Panc1 (cell line): ENCODE measurements at places on chromosomes 12 and 14.

DNA sequence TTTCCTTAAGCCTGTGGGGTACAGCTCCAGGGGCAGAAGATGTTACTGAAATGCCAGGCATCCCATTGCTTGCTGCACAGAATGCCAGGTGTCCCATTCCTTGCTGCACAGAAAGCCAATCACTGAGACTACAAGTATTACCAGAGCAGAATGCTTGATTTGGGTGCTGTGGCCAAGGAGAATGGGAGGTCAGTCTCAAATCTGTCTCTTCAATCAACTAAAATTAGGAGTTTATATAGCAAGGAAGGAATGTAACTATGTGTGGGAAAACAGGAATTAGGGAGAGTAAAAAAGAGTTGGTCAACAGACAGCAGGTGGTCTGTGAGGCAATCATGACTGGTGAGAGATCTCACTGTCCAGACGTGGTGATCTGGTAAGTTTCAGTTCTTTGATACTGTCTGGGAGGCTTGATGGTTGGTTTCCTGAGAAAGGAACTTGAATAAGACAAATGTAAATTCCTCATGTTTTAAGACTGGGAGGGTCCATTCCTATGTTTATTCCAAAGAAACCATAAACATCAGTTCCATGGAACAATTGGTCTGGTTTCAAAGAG is 31.2 kb upstream of the VASH1 start:
- DNase-seq = no peak

GRCh38 chr14:75497191-75497590 is 25.1 kb upstream of the BATF start:
- DNase-seq = no peak

- DNase-seq = no peak
Measured at GRCh38 chr12:112599871-112600270, 181.1 kb downstream of the PTPN11 start.

GRCh38 chr14:22200977-22201605 is 387.9 kb downstream of the DAD1 start:
- DNase-seq = peak; percentile 27

DNA sequence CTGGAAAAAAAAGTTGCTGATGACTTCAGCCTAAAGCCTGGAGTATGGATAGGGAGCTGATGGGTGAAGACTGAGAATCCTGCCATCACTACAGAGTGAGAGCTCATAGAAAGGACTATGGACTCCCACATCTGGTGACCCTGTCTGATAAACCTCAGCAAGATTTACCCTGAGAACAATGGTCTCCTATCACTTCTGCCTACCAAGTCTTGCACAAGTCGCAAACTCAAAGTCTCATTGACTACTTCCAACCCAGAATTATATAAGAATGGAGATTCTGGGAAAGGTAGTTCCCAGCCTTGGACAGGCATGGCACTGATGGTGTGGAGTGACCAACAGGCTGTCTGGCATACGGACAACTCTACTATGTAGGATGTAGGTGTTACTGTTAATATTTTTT is 9.7 kb upstream of the MDM1 start:
- DNase-seq = no peak

DNA sequence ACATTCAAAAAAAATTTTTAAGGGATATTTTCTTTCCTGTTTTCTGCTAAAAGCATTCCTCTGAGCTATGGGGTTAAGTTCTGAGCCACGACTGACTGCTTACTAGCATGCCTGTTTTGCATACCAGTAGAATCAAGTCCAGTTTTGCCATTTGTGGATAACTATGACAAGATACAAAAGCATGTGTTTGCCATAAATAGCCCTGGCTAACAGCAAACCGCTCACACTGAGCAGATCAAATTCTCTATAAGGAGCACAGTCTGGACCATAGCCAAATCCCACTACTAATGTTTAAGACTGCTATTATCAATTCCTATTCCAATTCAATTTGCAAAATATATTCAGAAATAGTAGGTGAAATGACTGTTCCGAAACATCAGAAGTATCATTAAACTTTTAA is 3.2 kb downstream of the CFL2 start:
- no peak for DNase-seq

DNA sequence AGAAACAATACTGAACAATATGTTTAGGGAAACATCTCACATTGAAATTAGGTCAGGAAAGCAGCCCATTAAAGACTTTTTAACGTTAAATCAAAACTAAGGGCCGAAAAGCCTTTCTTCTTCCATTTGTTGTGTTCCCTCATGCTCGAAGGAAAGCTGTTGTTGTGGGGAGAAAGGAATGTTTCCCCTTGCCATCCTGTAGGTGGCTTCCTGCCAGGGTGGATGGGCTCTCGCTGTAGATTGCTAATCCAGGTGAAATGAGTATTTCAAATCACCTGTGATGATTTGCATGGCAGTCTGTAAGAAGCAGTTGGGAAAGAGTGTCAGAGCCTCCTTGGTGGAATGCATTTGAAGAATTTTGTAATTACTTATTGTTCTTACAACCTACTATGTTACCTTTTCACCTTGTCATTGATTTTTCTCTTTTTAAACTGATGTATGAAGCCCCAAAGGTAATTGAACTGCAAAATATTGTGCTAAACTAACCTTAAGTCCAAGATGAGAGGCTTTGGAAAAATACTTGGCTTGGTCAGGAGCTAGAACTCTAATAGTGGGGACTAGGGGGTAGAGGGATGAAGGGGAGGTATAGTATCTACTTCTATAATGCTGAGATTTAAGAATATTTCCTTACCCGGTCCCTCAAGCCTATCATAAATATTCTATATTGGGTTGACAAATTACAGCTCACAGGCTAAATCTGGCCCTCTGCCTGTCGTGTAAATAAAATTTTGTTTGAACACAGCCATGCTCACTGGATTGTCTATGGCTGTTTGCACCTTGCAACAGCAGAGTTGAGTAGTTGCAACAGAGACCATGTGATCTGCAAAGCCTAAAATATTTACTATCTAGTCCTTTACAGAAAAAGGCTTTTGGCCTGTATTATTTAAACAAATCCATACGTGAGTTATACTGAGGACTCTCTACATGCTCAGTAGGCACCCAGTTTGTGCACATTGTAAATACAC is 7.7 kb upstream of the DCP1B start:
- DNase-seq = no peak

DNA sequence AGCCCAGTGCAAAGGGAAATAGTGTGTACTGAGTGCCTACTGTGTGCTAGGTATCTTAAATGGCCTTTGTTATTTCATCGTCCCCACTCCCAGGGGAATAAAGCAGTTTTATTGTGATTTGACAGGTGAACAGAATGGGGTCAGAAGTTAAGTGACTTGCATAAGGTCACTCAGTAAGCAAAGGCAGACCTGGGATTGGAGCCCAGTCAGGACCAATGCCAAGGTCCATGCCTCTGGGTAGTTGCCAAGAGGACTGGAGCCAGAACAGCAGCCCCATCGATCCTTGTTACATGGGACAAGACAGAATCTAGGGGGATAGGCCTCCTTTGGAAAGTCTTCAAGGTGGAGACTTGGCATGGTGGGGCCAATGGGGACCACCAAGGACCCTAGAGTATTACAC is 227.4 kb upstream of the PWP1 start:
- no peak for DNase-seq

- DNase-seq = no peak
Measured at GRCh38 chr14:23349156-23349845, 3.4 kb downstream of the SLC22A17 start.

DNA sequence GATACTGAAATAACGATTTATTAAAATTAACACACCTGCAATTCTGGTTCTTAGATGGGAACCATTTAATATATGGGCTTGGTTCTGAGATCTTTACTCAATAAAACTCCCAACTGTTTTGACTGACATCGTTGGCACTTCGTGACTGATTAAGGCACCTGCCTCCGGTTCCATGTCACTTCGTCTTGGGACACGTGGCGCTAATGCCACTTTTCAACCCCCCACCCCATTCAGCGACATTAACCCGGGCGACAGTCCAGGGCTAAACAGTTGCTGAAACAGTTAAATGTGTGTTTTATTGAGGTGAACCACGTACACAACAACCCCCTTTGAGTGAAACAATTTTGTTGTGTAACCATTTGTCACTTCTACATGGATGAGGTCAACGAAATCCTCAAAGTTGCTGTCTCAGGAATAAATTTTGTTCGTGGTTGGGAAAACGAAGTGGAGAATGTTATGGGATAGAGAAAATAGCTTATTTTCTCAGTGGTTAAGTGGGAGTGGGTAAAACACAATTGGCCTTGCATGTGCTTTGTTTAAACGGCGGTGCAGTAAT is 9.9 kb upstream of the SLC38A2 start:
- no peak for DNase-seq

DNA sequence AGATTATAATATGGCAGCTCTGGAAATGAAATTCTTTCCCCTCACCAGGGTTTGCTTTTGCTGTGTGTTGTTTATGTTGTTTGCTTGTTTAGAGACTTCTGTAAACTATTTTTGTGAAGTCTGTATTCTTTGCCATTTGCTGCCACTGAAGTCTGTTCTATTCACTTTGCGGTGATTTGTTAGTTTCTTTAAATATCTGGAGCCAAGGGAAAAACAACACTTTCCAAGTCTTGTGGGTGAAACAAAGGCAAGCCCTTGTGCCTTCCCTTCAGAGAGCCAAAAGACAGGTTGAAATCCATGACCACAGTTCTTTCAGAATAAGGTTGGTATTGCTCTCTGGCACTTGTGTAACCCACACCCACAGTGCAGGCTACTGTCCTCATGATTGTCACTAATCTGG is 59.5 kb upstream of the RNU6-7 start:
- DNase-seq = no peak

- no peak for DNase-seq
Measured at GRCh38 chr12:15788233-15789219, 662 bp downstream of the EPS8 start.

GRCh38 chr12:10293570-10294227 is 14.0 kb upstream of the KLRD1 start:
- no peak for DNase-seq

DNA sequence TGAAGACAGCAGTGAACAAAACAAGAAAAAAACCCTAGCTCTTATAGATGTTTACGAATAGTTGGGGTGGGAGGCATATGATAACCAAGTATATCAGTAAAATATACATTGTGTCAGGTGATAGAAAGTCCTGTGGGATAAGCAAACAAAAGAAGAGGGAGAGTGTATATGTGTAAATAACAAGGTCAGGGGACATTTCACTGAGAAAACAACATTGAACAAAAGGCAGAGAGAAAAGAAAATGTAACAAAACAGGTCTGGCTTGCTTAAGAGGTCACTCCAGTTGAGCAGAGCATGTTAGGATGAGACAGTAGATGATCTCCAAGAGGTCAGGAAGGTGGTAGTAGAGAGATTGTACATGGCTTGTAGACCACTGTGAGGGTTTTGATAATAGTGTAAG is 304.1 kb downstream of the ACSS3 start:
- DNase-seq = no peak

DNA sequence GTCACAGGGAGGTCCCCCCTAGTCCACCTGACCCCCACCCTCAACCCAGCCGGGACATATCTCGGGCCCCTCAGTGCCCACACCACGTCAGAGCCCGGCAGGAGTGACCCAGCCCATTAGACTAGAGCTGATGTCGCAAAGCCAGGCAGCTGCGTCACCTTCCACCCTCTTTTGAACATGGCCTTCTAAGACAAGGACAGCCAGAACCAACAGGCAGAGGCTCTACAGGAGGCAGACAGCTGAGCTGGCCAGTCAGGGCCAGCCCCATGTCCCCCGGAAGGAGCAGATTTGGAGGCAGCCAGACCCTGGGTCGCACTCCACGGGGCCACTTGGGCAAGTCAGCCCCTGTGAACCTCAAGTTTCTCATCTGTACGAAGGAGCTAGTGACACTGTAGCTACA is 44.1 kb downstream of the SCARB1 start:
- no peak for DNase-seq
